ENCODE measurements at places on chromosomes 5 and 9. TPM values are rescaled to one million over a fixed set of nuclear protein-coding genes. Genes with fewer than 3 reads are reported as not detected.

The PRRX2 gene
- total RNA-seq = 9.7 TPM

GRCh38 chr9:306907-307306 lies 92.2 kb downstream of the DOCK8 start:
- no peaks in the 10 kb centered on the region for H3K36me3 ChIP-seq
- H3K4me1 ChIP-seq = no peaks in the 10 kb centered on the region
- no peak overlapping the region for H3K4me3 ChIP-seq
- no peak overlapping the region for H3K27ac ChIP-seq
- no peak for DNase-seq
- H3K27me3 ChIP-seq = no peaks in the 10 kb centered on the region

DNA sequence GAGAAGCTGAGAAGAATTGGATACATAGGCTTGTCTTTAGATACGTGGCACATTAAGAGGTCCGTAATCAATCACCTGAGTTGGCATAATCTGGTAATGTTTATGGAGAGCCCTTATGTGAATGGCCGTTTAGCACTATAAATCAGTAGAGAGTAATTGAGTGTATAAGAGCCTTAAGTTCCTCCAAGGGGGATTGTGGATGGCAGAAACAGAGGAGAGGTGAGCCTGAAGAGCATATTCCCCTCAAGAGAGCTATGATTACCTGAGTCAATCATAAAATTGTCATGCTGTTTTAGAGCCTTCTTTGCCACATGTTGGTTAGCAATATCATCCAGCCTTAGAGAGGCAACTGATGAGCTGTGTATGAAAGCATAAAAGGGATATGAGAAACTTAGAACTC lies 58.8 kb downstream of the FOCAD start:
- no peak overlapping the region for H3K4me3 ChIP-seq
- H3K36me3 ChIP-seq = no peaks in the 10 kb centered on the region
- H3K4me1 ChIP-seq = no peaks in the 10 kb centered on the region
- no peaks in the 10 kb centered on the region for H3K27me3 ChIP-seq

The FOXD4L3 gene
- 0.12 TPM for total RNA-seq

The PIP5KL1 gene
- 1.6 TPM for total RNA-seq
